ENCODE measurements at places on chromosomes 16 and 17.

- DNase-seq: no peak
Measured at GRCh38 chr17:38464723-38465390, 36.6 kb downstream of the ARHGAP23 start.

- peak; percentile 14 for DNase-seq
Measured at GRCh38 chr17:49497148-49498028, 2.3 kb downstream of the NGFR start.

DNA sequence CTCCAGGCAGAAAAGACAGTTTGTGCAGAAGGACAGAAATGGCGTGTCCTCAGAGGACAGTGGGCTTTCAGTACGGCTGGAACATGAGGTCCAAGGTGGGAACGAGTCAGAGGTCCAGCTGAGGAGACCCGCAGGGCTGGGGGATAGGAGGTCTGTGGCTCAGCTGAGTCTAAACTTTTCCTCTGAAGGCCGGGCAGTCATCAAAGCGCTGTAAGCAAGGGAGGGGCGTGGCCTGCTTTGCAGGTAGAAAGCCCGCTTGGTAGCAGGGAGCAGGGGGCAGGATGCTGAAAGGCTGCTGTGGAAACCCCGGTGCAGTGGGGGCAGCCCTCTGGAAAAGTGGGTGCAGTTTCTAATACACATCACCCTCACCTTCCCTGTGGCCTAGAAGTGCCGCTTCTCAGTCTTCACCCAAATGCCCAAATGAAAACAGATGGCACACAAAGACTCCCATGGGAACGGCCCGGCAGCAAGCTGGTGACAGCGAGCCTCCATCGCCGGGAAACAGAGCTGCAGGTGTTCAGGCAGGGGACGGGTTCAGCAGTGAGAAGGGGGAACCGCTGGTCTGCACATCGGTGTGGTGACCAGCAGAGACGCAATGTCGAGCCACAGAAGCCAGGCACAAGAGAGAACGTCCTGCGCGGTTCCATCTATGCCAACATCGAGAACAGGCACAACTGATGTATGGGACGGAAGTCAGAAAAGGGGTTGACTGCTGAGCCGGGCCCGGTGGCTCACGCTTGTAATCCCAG, 12.2 kb upstream of the OSGIN1 start:
- DNase-seq: no peak

- DNase-seq: no peak
Measured at GRCh38 chr17:15388356-15389041, 47.1 kb upstream of the TEKT3 start.

- no peak for DNase-seq
Measured at GRCh38 chr16:78571434-78571833, 472.0 kb downstream of the WWOX start.

DNA sequence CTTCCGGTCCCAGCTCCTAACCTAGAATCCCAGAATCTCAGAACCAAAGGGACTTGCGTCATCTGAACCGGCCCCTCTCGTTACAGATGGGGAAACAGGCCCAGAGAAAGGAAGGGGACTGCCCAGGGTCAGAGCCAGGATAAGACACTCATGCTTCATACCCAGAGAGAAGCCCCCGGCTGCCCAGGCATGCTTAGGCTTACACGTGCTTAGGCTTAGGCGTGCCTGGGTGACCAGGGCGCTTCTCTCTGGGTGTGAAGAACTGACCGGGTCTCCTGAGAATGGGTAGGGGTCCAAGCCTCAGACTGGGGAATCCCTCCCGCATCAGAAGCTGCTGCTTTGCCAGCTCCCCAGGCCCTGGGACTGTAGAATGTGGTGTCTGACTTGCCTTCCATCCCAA, 29.9 kb upstream of the DNAI2 start:
- no peak for DNase-seq

- peak; percentile 85 for DNase-seq
Measured at GRCh38 chr16:10949424-10949970, 5.1 kb downstream of the CLEC16A start.

DNA sequence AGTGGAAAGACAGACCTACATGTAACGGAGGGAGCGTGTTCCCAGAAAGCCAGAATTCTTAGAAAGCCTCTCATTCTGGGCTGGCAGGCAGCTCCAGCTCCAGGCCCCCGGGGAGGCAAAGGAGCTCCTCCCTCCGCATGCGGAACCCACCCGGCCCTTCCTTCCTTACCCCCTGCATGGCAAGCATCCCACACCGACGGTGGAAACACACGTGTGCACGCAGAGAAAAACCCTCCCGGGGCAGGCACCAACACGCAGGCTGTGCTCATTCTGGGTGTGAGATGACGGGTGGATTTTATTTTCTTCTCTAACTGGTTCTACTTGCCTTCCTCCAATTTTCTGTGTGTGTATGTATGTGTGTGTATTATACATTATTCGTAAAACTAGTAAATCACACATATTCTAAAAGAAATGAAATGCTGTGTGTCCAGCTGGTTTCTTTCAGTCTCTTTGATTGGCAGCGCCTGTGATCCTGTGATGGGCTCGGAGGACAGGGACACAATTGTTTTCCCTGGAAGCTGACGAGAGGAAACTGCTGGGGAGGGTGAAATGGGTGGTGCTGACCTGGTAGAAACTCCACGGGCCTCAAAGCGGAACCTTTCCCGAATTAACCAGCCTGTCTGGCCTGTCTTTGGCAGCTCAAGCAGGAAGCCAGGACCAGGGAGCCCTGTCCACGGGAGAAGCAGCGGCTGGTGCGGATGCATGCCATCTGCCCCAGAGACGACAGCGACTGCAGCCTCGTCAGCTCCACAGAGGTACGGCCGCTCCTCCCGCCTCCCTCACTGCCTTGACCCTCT, 22.2 kb downstream of the CARD14 start:
- no peak for DNase-seq

GRCh38 chr17:50604513-50604912, 30.2 kb upstream of the ABCC3 start:
- no peak for DNase-seq

- DNase-seq: no peak
Measured at GRCh38 chr17:74082886-74083285, 120.6 kb upstream of the RPL38 start.

DNA sequence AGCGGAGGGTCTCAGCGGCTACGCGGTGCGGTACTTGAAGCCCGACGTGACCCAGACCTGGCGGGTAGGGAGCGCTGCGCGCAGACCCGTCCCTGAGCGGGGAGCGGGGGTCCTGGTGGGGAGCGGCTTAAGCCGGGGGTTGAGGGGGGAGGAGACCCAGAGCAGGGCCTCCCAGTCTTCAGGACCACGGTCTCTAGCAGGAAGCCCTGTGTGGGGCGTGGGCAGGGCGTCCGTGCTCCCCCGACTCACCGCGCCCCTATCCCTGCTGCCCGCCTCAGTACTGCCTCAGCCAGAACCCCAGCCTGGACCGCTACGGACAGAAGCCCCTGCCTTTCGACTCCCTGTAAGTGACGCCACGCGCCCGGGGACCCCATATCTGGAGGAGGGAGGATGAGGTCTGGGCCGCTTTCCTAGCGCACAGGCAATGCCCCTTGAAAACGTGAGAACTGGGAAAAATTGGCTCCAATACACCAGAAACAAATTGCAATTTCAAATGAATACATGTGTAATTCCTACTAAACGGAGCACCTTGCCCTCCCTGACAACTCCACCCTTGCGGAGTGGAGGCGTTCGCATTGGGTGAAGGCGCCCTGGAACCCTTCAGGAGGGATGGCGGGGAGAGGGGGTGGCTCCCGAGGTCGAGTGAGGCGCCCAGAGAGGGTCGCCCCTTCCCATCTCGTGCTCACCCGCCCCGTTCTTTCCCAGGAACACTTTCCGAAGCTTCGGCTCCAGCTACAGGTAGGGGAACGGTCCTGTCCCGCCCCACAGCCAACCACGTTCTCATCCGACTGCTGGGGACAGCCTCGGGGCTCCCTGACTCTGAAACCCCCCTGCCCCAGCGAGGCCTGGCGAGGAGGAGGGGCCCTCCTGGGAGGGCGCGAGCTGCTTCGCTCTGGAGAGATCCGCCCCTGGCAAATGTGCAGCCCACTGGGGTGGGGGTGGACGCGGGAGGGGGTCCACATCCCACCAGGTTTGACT, 14.6 kb upstream of the CNGB1 start:
- DNase-seq: no peak

GRCh38 chr16:53175118-53175517, 120.3 kb downstream of the CHD9 start:
- no peak for DNase-seq

- DNase-seq: no peak
Measured at GRCh38 chr17:72934927-72935326, 157.6 kb downstream of the SLC39A11 start.

DNA sequence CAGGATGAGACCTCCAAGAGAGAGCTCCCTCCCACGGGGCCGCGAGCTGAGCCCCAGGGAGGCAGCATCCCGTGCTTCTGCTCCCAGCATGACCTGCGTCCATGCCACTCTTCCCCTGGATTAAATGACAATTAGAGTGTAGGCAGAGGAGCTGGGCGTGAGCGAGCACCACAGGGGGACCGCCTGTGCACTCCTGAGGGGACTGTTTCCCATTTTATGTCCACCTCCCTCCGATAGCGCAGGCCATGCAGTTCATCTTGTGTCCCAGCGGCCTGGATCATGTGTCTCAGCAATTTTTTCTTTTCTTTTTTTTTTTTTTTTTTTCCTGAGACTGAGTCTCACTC, 5.8 kb upstream of the IL17C start:
- no peak for DNase-seq

DNA sequence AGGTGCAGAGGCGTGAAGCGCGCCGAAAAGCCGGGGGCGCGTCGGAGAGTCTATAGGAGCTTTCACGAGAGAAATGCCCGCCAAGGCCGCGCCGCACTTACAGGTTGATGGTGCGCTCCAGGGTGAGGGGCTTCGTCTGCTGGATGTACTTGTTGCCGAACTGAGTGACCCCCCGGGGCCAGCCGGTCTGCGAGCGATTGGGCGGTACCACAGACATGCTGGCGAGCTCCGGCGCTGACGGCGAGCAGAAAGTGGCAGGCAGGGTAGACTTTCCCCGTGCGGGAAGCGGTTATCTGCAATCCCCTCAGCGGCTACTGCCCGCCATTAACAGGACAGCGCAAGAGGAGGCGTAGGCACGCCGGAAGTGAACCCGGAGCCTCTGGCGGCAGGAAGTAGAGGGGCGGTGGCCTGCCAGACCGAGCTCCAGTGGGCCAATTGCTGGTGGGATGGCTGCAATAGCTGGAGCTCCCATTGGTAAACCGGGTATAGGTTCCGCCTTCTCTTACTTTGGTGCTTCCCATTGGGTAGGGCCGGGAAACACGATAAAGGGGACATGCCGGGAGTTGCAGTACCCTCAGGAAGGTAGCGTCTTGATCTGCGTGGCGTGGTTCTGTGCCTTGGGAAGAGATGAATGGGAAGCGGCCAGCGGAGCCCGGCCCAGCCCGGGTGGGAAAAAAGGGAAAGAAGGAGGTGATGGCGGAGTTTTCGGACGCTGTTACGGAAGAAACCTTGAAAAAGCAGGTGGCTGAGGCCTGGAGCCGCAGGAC, at the start of the genes NUDT21 and OGFOD1:
Gene NUDT21, minus strand, starts transcription at position 347 of the 767 bp plus-strand sequence. Its CDS starts 130 bp downstream, at position 217.
Gene OGFOD1, plus strand, starts transcription at position 569 of the 767 bp plus-strand sequence. Its CDS starts 59 bp downstream, at position 628.
- DNase-seq: peak; percentile 92

DNA sequence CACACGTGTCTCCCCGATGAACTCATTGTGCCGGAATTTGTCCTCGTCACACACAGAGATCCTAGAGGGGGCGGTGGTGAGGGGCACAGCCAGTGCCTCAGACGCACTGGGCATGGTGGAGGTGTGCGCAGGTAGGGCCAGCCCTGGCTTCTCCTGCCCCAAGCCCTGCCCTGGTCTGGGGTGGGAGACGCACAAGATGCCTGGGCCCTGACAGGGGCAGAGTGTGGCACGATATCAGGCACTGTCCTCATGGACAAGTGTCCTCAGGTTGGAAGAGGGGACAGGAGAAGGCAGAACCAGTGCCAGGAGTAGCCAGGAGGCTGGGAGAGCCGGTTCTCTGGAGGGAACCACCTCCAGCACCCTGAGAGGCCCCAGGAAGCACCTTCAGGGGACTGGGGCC, 20.0 kb downstream of the DOC2B start:
- DNase-seq: no peak

- DNase-seq: no peak
Measured at GRCh38 chr16:65624666-65625065, 502.8 kb upstream of the CDH11 start.

- peak; percentile 50 for DNase-seq
Measured at GRCh38 chr17:43673516-43674323, 12.0 kb upstream of the MEOX1 start.

DNA sequence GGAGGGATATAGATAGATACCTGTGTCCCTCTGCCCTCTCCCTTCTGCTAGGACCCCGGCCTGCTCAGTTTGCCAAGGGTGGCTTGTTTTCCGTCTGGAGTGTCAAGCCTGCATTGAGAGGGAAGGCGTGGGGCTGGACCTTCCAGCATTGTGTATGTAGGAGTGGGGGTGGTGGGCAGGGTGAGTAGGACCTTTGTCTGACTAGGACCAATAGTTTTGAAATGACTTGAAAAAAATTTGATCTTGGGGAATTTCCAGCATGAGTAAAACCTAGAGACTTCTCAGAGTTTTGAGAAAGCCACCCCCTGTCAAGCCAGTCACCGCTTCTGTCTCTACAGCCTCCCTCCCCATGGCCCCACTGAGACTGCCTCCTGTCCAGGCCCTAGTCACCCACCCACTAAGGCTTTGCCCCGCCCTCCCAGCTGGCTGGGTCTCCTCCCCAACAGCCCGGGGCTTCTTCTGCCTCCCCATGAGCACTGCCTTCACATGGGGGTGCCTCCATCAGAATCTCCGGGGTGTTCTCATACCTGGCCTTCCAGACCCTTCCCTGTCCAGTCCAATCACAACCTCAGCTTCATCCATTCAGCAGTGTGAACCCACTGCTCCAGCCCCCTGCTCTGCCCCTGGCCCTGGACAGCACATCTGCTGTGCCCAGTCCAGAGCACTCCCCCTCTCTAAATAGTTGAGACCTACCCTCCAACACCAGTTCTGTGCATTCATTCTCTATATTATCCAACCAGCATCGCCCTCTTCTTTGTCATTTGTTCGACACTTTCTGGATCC, 207.0 kb downstream of the MSI2 start:
- DNase-seq: no peak

- no peak for DNase-seq
Measured at GRCh38 chr16:26491101-26491670, 575.5 kb upstream of the C16orf82 start.

GRCh38 chr16:4386451-4386805, 14.8 kb downstream of the VASN start:
- no peak for DNase-seq

GRCh38 chr16:47492428-47493377, 31.6 kb downstream of the PHKB start:
- DNase-seq: peak; percentile 30

DNA sequence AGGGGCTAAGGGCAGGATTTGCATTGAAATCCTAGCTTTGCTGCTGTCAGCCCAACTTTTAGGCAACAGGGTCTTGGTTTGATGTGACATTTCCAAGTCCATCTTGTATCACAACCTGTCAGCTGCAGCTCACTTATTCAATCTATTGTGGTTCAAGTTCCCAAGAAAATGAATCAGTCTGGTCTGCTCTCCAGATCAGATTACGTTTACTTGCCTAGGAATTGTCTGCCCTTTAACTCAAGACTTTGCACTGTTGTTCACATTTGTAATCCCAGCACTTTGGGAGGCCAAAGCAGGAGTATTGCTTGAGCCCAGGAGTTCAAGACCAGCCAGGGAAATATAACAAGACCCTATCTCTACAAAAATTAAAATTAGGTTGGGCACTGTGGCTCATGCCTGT, 10.0 kb downstream of the STX4 start:
- no peak for DNase-seq

- no peak for DNase-seq
Measured at GRCh38 chr17:51764387-51764971, 394.0 kb downstream of the CA10 start.

Data from naive B cell (primary cell).